ENCODE measurements at places on chromosomes 3 and 15.

DNA sequence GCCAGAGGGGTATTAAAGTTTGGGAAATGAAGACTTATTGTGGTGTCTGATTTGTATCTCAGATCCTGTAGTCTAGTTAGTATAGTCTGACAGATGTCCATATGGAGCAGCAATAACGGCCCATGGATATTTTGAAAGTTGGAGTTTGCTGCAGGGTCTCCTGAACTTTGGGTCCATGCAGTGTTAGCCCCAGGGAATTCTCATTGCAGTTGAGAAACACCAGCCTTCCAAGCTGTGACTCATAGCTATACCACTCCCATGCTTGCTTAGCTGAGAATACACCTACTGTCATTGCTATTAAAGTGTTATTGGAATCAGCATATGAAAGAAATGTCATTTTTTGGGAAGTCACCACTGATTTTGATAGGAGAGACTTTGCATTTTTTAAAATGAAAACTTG is 29.2 kb downstream of the TMOD2 start:
- H3K27ac ChIP-seq = no peak overlapping the region
- no peak for DNase-seq
- no peaks in the 10 kb centered on the region for H3K27me3 ChIP-seq
- H3K4me1 ChIP-seq = peaks cover 7% of the 10 kb centered on the region

- H3K27ac ChIP-seq = no peak overlapping the region
- H3K36me3 ChIP-seq = peaks cover 4% of the 10 kb centered on the region
- peak; percentile 13 for DNase-seq
Observed at GRCh38 chr3:172061724-172062184, 22.4 kb downstream of the FNDC3B start.

- peaks cover 16% of the 10 kb centered on the region for H3K27me3 ChIP-seq
- DNase-seq = no peak
- peaks cover 3% of the 10 kb centered on the region for H3K4me1 ChIP-seq
- no peaks in the 10 kb centered on the region for H3K36me3 ChIP-seq
- no peak overlapping the region for H3K27ac ChIP-seq
Observed at GRCh38 chr15:94579286-94579685, 347.9 kb downstream of the MCTP2 start.

DNA sequence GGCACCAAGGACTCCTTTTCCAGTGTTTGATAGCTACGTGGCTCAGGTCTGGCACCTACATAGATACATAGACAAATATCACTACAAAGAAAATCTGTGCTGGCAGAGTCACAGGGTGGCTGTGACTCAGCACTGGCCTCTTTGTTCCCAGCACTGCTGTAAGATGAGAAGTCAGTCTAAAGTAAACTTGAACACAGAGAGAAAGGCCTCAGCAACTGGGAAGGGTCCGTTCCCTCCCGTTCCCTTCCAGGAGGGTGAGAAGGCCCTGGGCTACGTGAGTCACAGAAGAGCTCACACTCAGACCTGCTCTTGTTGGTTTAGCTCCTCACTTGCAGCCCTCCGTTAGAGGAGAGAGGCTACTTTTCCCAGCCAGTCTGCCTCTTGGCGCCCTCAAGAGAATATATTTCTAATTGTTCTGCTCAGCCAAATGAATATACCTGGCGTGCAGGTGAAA is 23.1 kb downstream of the ANXA2 start:
- H3K4me1 ChIP-seq = peaks cover 3% of the 10 kb centered on the region
- H3K27me3 ChIP-seq = no peaks in the 10 kb centered on the region
- DNase-seq = no peak
- peaks cover 26% of the 10 kb centered on the region for H3K36me3 ChIP-seq
- H3K4me3 ChIP-seq = no peak overlapping the region

DNA sequence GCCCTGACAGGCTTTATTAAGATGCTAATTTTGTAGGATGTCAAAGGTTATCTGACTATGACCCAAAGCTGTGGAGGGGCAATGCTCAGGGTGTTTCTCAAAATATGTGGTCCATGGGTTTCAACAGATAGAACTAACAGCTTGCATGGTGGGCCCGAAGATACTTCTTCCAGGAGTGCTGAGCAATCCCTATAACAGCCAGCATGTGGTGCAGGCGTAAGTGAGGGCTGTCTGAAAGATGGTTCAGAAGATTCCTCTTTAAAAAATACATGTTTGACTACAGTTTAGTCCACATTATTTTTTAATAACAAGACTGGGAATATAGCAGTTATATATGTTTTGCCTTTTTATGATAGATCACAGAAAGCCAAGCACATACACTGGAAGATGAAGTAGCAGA is 7.6 kb downstream of the SCG3 start:
- no peak for DNase-seq
- peaks cover 14% of the 10 kb centered on the region for H3K27me3 ChIP-seq
- no peaks in the 10 kb centered on the region for H3K36me3 ChIP-seq
- H3K27ac ChIP-seq = no peak overlapping the region
- peaks cover 15% of the 10 kb centered on the region for H3K4me1 ChIP-seq
- H3K4me3 ChIP-seq = no peak overlapping the region

GRCh38 chr15:66169023-66169422 is 84.5 kb downstream of the MEGF11 start:
- H3K4me1 ChIP-seq = no peaks in the 10 kb centered on the region
- DNase-seq = no peak
- no peak overlapping the region for H3K27ac ChIP-seq
- H3K27me3 ChIP-seq = peaks cover 18% of the 10 kb centered on the region
- peaks cover 1% of the 10 kb centered on the region for H3K36me3 ChIP-seq
- H3K4me3 ChIP-seq = no peak overlapping the region

DNA sequence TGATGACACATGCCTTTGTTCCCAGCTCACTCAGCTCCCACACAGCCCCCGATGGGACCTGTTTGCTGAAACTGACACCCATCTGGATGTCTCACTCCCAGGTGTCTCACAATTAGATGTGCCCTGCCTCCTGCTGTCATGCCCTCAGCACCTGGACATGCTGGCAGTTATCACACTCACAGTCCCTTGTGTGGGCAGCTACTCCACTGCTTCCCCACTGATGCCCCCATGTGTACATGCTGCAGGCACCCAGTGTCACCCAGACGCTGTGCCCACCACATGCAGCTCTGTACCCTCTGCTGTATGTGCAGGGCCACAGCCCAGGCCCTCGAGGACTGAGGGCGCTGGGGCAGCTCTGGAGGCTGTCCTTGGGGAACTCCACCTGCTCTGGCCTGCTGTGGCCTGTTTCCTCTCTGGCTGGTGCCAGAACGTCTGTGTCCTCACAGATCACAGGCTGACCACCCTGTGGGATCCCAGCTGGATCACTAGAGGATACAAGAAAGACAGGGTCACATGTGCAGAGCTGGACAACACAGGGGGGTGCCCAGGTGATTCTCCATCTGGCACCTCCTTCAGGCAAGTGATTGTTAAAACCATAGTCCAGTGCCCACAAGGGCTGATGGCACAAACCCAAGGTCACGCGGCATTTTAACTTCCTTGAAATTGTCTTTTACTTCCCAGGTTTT is 14.0 kb downstream of the C3orf22 start:
- peaks cover 10% of the 10 kb centered on the region for H3K27me3 ChIP-seq
- H3K4me3 ChIP-seq = no peak overlapping the region
- H3K27ac ChIP-seq = no peak overlapping the region
- no peak for DNase-seq

GRCh38 chr3:172315401-172316091 is 132.7 kb downstream of the GHSR start:
- H3K27ac ChIP-seq = no peak overlapping the region
- no peaks in the 10 kb centered on the region for H3K27me3 ChIP-seq
- peaks cover 3% of the 10 kb centered on the region for H3K36me3 ChIP-seq
- H3K4me1 ChIP-seq = peaks cover 2% of the 10 kb centered on the region
- DNase-seq = no peak

- H3K27me3 ChIP-seq = no peaks in the 10 kb centered on the region
- no peak for DNase-seq
- no peak overlapping the region for H3K27ac ChIP-seq
- peaks cover 10% of the 10 kb centered on the region for H3K36me3 ChIP-seq
Observed at GRCh38 chr15:82231842-82232241, 30.7 kb downstream of the EFL1 start.

DNA sequence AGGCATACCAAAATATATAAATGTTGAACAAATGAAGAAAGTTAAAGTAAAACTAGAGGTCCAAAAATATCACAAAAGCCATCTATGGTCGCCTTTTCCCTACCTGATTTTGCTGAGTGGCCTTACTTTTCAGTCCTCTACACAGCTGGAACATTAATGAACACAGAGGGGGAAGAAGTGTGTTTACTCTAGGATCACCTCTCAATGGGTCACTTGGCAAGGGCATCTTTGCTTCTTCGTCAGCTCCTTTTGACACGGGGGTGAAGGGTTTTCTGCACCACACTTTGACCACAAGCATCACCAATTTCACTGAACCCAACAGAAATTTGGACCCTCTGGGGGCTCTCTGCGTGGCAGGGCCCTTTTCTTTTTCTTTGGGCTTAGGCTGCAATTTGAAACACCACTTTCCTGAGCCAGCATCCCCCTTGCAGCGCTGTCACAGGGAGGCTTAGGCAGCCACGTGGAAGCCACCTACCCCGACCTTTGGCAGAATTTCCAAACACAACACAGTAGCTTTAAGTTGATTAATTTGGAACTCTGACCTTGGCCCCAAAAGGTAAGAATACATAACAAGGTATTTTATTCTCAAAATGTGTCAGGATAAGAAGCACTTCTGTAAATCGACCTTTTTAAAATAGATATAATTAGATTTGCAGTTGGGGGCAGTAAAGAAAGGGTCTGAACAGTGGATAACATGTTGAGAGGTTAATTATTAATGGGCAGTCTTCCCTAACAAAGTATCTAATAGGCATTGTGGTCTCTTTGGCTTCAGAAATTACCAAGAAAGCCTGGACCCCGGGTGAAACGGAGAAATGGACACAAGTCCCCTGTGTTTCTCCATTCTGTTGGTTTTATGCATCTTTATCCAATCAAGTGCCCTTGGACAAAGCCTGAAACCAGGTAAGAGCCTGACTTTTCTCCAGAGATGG is at the start of gene LIPC:
LIPC (plus strand) TSS at position 771 of the 929 bp plus-strand sequence; CDS start at position 813, 42 bp downstream.
- H3K4me1 ChIP-seq = no peaks in the 10 kb centered on the region
- H3K27ac ChIP-seq = no peak within 1 kb of the TSS
- H3K4me3 ChIP-seq = no peak within 1 kb of the TSS
- peaks cover 16% of the 10 kb centered on the region for H3K27me3 ChIP-seq

DNA sequence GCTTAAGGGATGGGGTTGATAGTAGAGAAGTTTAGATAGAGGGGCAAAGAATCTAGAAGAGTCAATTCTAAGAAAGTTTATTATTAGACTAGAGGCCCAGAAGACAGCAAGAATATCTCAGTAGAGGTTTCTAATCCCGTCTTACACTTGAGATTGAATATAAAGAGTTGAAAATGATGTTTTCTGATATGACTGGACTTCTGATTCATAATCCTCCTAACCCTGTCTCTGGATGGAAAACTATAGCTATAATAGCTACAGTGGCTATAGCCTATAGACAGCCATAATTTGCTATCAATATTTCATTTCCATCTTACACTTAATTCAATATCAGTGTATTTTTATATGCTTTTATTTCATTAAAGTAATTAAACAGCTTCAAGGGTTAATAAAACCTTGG is 60.0 kb downstream of the GAP43 start:
- peaks cover 5% of the 10 kb centered on the region for H3K27me3 ChIP-seq
- no peak overlapping the region for H3K27ac ChIP-seq
- DNase-seq = no peak
- H3K4me3 ChIP-seq = no peak overlapping the region
- no peaks in the 10 kb centered on the region for H3K4me1 ChIP-seq

GRCh38 chr15:39591141-39591895 is 10.4 kb downstream of the THBS1 start:
- H3K4me3 ChIP-seq = no peak overlapping the region
- H3K36me3 ChIP-seq = no peaks in the 10 kb centered on the region
- DNase-seq = no peak
- peaks cover 2% of the 10 kb centered on the region for H3K4me1 ChIP-seq
- H3K27ac ChIP-seq = no peak overlapping the region

DNA sequence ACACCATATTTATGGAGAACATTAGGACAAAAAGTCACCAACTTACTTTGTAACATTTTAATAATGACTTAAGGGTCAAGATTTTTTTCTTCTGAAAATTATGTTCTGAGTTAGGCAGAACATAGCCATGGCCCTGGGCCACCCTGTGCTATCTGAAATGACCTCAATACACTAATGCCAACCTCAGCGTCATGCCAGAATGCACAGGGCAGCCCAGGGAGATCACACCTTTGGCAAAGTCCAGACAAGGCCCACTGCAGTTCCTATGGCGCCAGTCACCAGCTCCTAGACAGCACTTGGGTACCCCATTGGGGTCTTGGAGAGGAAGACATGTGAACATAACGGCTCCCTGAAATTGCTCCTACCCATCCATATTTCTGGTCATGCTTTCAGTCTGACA is 33.1 kb downstream of the HCLS1 start:
- H3K4me3 ChIP-seq = no peak overlapping the region
- no peaks in the 10 kb centered on the region for H3K4me1 ChIP-seq
- no peaks in the 10 kb centered on the region for H3K27me3 ChIP-seq
- peaks cover 34% of the 10 kb centered on the region for H3K36me3 ChIP-seq

DNA sequence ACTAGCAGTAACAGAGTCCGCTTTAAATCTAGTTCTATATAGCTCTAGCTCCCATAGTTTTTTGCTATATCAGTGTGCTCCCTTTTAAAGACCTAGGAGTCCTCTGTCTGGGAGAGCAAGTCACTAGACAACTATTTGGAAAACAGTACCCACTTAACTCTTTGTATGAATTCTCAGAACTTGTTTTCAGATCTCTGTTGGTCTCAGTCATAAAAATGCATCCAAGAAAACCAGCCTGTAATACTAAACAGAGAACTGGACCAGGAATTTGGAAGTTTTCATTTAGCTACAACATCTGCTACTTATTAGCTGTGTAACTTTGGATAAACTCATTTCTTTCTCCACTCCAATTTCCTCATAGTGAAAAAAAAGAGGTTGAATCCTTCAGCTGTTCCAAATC is 56.9 kb upstream of the C3orf49 start:
- H3K4me1 ChIP-seq = peaks cover 2% of the 10 kb centered on the region
- H3K27ac ChIP-seq = no peak overlapping the region
- peaks cover 3% of the 10 kb centered on the region for H3K36me3 ChIP-seq
- no peak overlapping the region for H3K4me3 ChIP-seq

GRCh38 chr3:38960953-38961622 is 90.7 kb downstream of the SCN11A start:
- no peak overlapping the region for H3K27ac ChIP-seq
- H3K4me1 ChIP-seq = peaks cover 2% of the 10 kb centered on the region
- no peak overlapping the region for H3K4me3 ChIP-seq

DNA sequence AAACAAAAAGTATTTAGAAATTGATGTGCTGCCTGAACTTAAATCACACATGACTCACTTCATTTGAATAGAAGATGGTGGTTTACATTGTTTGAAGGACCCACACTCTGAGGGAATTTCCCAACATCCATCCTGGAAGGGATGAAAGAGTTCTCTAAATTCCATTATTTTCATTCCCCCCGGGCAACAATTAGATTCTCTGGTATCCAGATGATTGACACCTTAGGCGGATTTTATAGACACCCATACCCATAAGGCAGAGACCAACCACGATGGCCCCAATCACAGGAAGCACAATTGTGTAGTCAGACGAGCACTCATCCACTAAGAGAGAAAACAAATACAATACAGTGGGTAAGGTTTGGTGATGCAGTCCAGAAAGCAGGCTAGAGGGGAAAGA is 24.6 kb upstream of the MCCC1 start:
- H3K27ac ChIP-seq = no peak overlapping the region
- peaks cover 16% of the 10 kb centered on the region for H3K27me3 ChIP-seq

All from memory B cell (primary cell).